ENCODE measurements at places on chromosomes 1 and 21.

- DNase-seq = no peak
These were observed 45.1 kb downstream of the FASLG start for GRCh38 chr1:172704001-172704400.

DNA sequence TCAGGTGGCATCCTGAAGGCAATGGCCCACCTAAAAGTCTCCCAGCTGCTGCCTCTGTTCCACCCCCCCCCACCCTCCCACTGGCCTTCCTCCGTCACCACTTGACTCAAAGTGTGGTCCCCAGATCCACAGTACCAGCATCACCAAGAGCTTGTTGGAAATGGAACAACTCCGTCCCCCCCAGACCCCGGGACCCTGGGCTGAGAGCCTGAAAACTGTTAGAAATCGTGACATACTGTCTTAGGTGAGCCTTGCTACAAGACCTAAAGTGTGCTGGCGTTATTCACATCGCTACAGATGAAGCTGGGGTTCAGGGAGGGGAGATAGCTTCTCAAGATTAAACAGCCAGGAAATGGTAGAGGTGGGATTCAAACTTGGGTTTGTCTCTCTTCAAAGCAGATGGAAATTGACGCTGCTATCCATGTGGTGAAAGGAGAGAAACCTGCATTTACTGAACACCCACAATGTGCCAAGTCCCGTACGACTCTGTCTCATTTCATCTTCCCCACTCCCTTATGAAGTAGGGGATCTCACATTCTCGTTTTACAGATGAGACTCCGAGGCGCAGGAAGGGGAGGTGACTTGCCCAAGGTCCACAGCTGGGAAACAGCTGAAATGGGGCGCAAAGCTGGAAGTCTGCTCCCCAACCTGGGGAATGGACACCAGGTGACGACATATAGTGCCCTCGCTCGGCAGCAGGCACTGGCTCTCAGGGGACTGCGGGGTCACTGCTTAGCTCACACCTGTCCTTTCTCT is 52.8 kb upstream of the IFFO2 start:
- no peak for DNase-seq

DNA sequence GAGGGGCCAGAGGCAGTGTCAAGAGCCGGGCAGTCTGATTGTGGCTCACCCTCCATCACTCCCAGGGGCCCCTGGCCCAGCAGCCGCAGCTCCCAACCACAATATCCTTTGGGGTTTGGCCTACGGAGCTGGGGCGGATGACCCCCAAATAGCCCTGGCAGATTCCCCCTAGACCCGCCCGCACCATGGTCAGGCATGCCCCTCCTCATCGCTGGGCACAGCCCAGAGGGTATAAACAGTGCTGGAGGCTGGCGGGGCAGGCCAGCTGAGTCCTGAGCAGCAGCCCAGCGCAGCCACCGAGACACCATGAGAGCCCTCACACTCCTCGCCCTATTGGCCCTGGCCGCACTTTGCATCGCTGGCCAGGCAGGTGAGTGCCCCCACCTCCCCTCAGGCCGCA is at the start of gene BGLAP:
Gene BGLAP (plus strand): TSS at position 259 of the 400 bp plus-strand sequence. CDS start 48 bp downstream, at position 307.
- no peak for DNase-seq

GRCh38 chr1:2258122-2258681 is 30.1 kb downstream of the SKI start:
- DNase-seq = no peak

DNA sequence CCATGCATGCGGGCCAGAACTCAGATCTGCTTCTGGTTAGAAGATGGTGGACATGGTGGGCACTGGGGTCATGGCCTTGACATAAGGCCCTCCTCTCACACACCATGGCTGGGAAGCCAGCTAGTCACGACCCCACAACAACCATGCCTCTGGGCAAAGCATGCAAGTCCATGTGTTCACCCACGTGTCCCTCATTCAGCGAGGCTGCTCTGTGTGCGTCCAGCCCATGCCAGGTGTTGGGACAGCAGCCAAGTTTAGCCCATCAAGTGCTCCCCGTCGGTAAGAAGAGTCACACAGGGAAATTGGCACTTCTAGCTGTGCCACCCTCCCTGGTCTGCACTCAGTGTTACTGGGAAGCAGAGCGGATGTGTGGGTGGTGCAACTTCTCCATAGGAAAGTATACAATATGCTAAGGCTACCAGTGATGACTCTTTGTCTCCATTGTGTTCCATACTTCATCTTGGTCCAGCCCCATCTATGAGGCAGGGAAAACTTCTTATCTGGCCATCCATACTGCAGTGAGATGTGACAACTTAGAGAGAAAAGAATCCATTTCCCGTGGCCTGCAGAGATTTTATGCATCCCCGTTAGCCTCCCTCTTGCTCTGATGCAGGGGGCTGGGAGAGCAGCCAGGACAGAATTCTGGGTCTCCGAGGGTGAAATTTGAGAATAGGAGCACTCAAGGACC is 198.0 kb downstream of the GRIK3 start:
- DNase-seq = no peak

GRCh38 chr1:55695151-55695550 is 480.0 kb upstream of the USP24 start:
- DNase-seq = no peak

- DNase-seq = no peak
These were observed 61.4 kb upstream of the PGD start for GRCh38 chr1:10337436-10337835.

DNA sequence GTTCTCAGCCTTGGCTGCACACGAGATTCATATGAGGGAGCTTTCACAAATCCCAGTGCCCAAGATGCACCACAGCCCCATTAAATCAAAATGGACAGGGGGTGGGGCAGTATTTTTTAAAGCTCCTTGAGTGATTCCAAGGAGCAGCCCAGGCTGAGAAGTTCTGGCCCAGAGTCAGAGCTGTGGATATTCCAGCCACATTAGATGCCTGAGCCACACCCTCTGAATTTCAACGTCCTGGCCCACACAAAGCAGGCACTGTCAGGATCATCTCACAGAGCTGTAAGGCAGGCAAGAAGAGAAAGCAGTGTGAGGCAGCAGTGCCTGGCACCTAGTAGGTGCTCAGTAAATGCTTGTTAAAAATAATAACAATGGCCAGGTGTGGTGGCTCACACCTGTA is 37.4 kb downstream of the PAX7 start:
- DNase-seq = no peak

DNA sequence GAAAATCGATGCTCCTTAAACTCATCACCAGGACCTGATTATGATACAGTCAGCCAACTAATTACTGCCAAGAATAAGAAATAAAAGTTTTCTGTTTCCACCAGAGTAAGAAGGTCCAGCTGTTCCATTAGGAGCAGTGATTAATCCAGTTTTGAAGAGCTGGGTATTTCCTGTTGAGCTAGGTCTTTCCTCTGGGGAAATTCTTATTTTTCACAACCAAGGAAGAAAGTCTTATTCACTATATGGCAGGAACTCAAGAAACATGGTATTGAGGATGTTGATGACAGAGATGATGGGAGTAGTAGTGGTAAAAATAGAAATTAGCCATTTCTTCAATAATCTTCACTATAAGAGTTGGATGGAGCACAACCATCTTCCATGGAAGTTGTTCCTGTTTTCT is 374.6 kb upstream of the RUNX1 start:
- no peak for DNase-seq

- DNase-seq = no peak
These were observed 23.5 kb upstream of the MPZL1 start for GRCh38 chr1:167698313-167698712.

GRCh38 chr1:79848316-79848715 is 841.8 kb upstream of the ADGRL4 start:
- DNase-seq = no peak

- no peak for DNase-seq
These were observed 10.0 kb downstream of the PDPN start for GRCh38 chr1:13593511-13594131.

GRCh38 chr1:245108909-245109308 is 45.9 kb upstream of the KIF26B start:
- DNase-seq = peak; percentile 26

DNA sequence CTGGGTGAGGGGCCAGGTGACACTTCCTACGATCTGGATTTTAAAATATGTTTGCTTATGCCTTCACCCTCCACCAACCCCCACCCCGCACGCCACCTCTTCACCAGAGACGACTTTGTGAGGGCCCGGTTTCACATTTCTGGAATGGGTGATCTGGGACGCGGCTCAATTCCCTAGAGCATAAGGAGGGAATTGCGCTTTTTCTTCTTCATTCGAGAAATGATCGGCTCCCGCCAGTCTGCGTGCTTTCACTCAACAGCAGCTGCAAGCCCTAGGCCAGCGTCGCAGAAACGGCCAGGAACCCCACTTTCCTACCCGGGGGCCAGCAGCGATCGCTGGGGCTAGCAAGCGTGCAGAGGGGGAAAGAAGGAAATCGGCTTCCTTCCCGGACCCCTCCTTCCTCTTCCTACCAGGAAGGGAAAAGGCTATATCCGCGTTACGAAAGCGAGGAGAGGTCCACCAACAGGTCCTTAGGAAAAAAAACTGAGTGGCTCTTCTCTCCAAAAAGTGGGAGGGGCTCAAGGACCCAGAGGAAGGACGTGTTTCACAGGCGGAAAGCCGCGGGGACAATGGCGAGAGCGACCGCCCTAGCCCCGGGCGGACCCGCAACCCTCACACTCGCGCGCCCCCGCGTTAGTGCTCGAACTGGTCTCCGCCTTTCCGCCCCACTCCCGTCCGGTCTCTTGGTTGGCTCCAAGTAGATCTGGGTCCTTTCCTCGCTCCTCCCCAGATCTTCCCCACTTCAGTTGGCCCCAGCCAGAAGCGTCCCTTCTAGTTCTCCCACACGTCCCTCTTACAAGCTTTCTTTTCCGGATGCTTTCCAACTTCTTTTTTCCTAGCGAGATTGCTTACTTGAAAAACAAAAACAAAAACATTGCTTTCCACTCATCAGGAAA is 1.1 kb upstream of the ADAMTS1 start:
- peak; percentile 96 for DNase-seq

DNA sequence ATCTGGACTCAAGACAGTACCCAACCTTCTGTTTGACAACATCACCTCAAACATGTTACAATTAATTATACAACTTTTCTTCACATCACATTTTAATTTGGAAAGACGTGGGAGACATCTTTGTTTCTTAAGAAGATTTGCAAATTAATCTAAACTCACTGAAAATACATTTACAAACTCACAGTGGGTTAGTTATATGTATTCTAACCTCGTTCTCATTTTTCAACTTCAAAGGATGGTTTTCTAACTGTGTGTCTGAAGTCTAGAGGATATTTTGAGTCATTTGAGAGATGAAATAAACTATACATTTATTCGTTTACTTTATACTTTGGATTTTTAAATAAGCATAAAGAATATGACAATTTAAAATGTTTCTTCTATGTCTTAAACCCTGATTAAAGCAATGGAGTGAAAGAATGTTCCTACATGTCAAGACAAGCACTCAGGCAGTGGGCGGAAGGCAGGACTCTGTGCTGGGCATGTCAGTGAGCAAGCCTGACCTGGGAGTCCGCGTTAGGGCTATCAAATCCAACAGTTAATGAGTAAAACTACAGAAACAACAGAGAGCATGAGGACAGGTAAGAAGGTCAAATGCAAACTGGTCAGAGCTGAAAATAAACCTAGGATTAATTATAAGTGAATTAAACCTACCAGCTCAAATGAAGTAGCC is 76.5 kb upstream of the CTTNBP2NL start:
- DNase-seq = no peak

GRCh38 chr1:205672970-205673369 is 7.3 kb downstream of the SLC45A3 start:
- no peak for DNase-seq

DNA sequence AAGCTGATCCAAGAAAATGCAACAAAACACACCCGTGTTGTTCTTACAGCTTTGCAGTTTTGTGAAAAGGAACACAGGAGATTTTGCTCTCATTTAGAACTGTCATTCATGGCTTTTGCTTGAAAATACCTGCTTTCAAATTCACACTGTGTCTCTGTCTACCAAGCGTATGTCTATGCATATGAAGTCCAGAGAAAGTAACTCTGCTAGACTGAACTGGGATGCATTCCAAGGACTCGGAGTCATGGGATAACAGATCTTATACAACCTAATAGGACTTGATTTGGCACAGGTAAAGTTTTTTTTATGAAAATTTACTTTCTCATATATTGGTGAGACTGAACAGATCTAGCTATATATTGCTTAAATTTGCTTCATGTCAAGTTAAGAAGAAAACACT is 102.4 kb downstream of the PTGER3 start:
- DNase-seq = no peak

- no peak for DNase-seq
These were observed 6.2 kb downstream of the TTF2 start for GRCh38 chr1:117066367-117066766.

- no peak for DNase-seq
These were observed 474.1 kb downstream of the SMYD3 start for GRCh38 chr1:246032984-246033383.

Measured in mesenteric fat pad (tissue), 1 donor.